Stimulated activated CD8-positive, alpha-beta memory T cell treated with anti-CD3 and anti-CD28 coated beads, Interleukin-2, amount 100 ng/mL, for 1 hour (primary cell): ENCODE measurements at places on chromosomes 5 and 9.

DNA sequence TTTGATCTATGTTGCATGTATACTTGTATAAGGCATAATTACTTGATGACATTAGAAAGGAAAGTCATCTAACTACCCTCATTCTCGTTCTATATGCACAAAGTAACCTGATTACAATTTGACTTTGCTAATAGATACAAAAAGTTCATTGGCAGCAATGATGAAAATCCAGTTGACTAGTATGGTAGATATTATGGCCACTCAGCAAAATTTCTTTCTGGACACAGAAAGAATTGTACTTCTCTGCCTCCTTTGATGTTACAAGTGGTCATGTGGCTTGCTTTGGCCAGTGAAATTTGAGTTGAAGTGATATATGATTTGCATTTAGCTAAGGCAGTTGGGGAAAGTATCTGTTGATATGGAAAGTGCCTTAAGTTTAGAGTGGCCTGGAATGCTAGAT lies 723.7 kb upstream of the ARRDC3 start:
- DNase-seq = no peak

DNA sequence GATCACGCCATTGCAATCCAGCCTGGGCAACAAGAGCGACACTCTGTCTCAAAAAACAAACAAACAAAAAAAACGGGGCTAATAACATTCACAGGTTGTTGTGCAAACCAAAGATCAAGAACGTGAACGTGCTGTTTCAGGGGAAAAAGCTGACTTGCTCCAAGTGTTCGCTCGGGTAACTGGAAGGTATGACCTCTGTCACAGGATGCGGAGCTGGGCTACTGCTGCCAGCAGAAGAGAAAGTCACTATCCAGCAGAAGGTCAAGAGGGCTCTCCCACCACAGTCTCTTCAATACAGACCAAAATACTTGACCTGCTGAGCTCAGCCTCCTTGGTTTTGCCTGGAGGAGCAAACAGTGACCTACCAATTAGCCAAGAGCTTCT lies 59.7 kb downstream of the ABCA1 start:
- no peak for DNase-seq

GRCh38 chr5:69019668-69020375 lies 74.0 kb upstream of the SLC30A5 start:
- no peak for DNase-seq

DNA sequence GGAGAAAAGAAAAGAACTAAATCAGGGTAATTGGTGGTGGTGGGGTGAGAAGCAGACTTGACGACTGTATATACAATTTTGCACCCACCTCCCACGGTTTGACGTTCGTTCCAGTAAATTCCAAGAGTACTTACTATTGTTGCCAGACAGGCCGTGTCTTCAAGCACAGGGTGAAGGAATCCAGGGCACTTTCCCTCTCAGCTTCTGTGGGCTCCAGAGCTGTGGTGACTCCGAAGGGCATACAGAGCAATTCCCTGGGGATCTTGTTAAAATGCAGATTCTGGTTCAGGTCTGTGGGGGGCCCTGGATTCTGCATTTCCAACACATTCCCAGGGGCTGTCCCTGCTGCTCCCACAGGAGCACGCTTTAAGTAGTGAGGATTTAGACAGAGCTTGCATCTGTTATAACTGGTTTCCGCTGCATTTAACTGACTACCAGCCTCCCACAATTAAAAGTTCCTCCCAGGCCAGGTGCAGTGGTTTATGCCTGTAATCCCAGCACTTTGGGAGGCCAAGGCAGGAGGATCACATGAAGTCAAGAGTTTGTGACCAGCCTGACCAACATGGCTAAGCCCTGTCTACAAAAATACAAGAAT lies 49.3 kb upstream of the FANCC start:
- no peak for DNase-seq

DNA sequence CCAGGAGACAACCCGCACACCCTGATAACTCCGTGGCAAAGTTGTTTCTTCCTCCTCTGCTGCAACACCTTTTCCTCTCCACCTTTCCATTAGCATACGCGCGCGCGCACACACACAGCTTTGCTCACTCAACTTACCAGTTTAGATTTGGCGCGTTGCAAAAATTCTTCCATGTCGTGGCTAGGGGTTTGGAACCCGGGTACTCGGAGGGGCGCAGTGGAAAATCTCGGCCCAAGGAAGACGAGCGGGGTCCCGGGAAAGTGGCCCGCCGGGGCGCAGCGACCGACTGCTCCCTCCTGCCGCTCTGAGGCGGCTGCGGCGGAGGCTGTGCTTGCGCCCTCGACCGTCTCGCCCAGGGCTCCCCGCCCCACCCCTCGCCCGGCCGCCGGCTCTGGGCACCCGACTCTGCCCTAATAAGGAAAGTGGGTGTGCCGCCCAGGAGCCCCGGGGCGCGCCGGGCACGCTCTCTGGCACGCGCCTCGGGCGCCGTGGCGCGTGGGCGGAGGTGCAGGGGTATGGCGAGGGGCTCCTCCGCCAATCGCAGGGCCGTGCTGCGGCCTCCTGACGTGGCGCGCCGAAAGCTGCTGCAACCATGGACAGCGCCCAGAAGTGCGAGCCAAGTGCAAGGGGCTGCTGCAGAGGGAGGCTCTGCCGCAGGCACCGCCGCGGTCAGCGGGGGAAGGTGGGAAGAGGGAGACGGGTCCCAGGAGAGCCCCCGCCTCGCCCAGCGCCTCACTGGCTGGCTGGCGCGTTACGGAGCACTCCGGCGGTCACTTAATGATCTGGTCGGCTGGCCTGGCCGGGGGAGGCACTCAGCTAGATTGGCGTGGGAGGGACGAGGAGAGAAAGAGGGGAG lies at the start of gene PRUNE2:
PRUNE2 (minus strand) TSS at position 324 of the 856 bp plus-strand sequence; CDS start at position 173, 151 bp downstream.
- DNase-seq = no peak

DNA sequence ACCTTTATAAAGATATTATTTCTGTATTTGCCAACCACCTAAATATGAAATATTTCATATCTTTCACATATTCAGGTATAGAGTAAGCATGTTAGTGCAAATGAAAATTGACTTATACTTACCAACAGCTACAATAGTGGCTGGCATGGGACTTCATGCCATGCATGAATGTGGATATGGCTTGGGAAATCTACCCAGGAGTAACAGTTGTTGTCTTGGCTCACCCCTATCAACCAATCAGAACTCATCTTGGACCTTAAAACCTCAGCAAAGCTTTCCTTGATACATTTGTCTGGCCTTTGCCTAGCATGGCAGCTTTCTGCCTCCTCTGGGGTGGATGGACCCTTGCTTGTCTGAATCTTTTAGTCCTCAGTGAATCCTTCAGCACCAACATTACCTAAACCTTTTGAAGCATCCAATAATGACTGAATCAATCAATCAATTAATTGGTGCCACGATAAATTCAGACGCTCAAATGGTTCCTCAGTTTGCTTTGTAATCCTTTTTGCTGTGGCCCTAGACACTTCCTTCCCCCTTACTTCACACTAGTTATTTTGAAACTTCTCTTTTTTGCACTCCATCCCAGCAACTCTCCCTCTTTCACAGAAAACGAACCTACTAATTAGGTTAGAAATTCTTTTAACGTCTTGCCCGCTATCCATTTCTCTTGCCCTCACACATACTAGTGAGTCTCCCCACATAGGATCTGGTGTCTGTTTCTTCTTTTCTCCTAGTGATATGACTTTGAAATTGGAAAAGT lies 132.3 kb upstream of the ZNF608 start:
- no peak for DNase-seq

- DNase-seq = no peak
These were observed 1.5 kb upstream of the NEUROG1 start for GRCh38 chr5:135537271-135537670.

GRCh38 chr5:143025376-143025775 lies 255.2 kb downstream of the ARHGAP26 start:
- DNase-seq = no peak

DNA sequence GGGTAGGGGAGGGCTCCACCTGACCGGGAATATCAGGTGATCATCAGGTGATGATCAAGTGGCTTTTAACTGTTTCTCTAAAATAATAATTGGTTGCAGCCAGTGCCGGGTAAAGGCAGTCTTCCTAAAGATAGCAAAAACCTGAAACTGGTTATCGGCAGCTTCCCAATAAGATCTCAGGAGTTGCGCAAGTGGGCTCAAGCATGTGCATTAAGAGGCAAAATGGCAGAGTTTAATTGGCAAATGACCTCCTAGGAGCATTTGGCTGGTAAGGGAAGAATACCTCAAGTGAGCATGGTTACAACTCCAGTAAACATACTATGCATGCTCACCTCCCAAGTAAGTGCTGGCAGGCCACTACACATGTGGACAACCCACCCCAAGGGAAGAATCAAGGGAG lies 4.2 kb downstream of the C1QTNF3 start:
- DNase-seq = no peak

DNA sequence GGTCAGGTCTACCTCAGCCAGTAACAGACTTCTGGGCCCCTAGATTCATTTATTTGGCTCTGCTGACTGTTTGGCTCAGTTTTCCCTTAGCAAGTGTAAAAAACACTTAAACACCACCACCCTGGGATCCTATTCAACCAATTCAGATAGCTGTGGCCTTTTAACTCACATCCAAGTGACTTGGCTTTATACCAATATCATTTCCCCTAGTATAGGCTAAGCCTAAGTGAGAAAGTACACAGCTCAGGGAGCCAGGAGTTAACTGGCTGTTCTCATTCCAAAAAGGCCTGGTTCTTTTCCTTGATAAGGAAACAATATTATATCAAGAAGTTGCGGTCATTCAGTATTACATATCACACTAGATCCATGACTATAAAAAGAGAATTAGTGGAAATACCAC lies 163.5 kb downstream of the ARL15 start:
- DNase-seq = no peak

GRCh38 chr9:85524531-85524930 lies 217.2 kb downstream of the AGTPBP1 start:
- DNase-seq = no peak

DNA sequence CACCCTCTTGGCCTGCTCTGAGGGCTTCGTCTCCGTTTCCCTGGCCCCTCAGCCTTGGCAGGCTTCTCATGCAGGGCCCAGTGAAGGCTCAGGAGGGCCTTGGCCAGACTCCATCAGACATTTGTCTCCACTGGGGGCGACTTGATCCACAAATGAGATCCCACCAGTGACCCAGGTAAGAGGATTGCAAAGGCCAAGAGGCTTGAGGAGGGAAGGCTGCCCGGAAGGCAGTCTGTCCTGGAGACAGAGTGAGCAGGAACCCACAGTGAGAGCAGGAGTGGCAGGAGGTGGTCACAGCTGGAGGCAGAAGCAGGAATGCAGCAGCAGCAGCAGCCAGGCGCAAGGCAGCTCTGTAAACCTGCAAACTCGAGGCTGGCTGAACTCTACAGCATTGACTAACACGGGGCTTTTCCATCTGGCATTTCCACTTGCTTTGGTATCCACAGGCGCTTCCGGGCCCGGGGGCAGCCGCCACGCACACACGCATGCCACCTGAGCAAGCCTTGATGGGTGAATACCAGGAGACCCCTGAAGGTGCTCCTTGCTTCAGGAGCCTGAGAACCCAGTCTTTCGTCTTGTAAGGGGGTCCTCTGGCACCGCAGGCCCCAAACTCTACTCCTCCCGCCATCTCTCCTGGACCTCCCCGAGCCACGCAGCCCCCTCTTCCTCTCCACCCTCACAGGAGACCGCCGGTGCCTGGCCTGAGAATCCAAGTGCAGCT lies 14.7 kb downstream of the MGAT1 start:
- DNase-seq = no peak
